ENCODE measurements at places on chromosomes 1 and 21.
A peak's percentile ranks its signal among the peaks of the same experiment; 100 is the strongest.

DNA sequence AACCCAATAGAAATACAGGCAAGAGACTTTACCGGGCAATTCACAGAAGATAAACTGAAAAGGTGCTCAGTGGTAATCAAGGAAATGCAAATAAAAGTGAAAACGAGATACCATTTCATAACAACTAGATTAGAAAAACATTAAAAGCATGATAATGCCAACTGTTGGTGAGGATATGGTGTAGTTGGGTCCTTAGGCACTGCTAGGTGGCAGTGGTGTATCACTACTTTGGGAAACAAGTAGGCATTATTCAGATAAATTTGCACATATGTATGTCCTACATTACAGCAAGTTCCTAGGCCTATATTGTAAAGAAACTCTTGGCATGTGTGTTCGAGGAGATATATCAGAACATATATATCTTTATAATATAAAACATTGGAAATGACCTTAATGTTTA lies 31.0 kb downstream of the AZIN2 start:
- no peak for DNase-seq

GRCh38 chr1:208150833-208151458 lies 93.2 kb downstream of the PLXNA2 start:
- DNase-seq: no peak

DNA sequence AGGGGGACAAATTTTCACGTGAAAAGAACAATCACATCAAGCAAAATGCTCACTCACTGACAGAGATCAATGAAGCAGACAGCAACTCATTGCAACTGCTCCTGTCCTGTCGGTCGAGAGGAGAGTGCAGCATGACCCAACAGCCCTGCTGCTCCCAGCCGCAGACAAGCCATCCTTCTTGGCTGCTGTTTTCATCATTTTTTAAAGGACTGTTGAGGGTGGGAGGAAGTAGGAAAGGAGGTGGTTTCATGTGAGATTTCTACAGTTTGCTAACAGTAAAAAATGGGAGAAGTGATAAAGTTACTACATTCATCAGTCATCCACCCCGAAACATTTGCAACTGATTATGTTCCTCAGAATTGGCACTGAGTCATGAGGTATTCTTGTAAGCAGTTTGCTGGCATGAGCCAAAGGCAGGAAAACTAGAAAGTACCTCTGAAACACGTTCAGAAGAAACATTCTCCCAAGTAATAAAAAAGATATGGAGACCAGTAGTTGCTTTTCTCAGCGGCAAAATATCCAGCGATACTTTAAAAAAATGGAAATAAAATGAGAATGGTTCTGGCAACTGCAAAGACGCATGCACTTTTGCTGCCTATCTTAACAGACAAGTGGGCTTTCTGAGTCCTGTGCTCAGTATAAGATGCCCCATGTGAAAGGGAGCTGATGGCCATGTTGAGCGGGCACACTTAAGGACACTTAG lies 72.0 kb upstream of the CLDN14 start:
- peak; percentile 91 for DNase-seq

DNA sequence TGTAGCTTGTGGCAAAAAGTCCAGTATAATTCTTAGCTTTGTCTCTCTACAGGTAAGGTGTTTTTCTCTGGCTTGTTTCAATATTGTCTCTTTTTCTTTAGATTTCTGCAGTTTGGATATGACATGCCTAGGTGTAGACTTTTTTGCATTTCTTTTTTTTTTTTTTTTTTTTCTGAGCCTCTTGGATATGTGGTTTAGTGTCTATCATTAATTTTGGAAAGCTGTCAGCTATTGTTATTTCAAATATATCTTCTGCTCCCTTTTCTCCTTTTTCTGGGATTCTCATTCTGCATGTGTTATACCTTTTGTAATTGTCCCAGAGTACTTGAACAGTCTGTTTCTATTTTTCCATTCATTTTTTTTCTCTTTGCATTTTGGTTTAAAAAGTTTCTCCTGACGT lies 243.2 kb downstream of the DSCAM start:
- no peak for DNase-seq

DNA sequence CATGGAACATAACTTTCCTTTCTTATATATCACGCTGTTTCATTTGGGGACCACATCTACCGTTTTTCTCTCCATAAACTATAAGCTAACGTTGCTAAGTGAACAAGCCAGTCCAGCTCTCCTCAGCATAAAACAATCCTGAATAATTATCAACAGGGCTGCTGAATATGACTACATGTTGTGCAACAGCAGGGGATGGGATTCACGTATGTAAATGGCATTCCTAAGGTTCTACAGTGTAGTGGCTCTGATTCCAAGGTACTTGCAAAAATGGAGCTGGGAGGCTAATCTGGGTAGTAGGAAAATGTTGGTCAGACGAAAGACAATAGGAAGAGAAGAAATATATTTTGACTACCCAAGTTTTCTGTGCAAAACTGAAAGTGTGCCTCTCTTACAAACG lies 262.8 kb downstream of the RWDD3 start:
- DNase-seq: no peak

DNA sequence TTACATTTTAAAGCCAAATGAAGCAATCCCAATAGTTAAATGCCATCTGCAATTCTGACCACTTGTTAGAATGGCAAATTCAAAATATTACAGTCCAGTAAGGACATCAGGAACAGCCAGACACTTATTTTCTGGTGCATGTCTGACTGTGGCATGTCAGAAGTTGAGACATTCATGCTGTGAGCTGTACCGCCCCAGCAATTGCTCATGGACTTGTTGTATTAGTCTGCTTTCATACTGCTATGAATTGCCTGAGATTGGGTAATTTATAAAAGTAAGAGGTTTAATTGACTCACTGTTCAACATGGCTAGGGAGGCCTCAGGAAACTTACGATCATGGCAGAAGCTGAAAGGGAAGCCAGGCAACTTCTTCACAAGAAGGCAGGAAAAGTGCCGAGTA lies 19.1 kb downstream of the DDAH1 start:
- no peak for DNase-seq

DNA sequence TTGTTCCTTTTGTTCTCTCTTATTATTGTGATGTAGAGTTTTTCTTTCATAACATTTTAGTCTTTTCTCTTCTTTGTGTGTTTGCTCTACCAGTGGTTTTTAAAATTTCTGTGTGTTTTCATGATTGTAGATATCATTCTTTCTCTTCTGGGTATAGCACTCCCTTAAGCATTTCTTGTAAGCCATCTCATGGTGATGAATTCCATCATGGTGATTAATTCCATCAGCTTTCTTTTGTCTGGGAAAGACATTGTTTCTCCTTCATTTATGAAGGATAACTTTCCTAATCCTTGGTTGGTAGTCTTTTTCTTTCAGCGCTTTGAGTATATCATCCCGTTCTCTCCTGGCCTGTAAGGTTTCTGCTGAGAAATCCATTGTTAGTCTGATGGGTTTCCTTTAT lies 22.7 kb downstream of the CD55 start:
- DNase-seq: no peak

DNA sequence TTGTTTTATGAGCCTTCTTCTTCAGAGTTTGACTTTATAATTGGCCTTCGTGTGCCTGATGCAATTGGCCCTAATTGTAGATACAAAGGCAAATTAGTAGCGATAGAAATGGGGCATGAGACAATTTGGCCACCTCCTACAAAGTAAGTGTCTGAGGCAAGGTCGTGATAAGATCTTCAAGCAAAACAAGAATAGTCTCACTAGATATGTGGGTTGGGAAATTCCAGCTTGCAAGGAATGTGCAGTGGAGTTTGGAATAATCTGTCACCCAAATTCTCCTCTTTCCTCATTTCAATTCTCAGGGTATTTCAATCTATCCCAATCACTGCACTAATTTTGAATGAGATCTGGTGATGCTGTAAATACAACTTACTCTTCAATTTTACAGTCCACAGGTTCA lies 11.4 kb upstream of the TSNAX start:
- no peak for DNase-seq

GRCh38 chr1:219058891-219059820 lies 114.5 kb upstream of the LYPLAL1 start:
- DNase-seq: no peak

GRCh38 chr1:7827126-7827955 lies 25.5 kb downstream of the UTS2 start:
- DNase-seq: no peak

DNA sequence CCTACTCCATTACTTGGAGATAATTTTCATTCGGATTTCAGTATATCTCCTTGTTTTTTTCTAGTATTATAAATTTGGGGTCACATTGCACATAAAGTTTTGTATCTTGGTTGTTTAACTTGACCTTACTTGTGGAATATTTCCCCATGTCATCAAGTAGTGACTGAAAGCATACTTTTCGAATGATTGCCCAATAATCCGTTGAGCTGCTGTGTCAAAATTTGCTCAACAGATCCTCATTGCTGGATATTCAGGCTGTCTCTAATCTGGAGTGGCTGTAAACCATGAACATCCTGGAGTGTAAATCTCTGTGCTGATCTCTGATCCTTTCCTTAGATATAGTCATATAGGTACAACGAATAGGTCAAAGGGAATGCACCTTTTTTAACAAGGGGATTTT lies 4.9 kb downstream of the NIPAL3 start:
- no peak for DNase-seq

DNA sequence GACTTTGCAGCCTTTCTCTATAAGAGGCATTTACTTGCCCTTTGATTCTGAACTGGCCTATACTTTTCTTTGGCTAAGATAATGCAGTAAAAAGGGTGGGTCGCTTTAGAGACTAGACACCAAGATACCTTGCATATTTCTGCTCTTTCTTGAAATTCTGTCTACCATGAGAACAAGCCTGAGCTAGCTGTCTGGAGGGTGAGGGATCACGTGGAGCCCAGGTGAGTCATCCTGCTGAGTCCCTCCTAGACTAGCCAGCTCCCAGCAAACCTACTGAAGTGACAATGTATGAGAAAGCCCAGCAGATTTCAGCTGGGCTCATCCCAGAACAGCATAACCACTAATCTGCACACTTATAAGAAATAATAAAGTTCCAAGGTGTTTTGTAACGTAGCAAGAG lies 408.0 kb upstream of the KAZN start:
- no peak for DNase-seq

- no peak for DNase-seq
Measured at GRCh38 chr1:51566260-51566659, 47.2 kb upstream of the EPS15 start.

GRCh38 chr1:223844787-223845036 lies 1.0 kb downstream of the TP53BP2 start:
- no peak for DNase-seq

GRCh38 chr1:107525145-107525544 lies 384.3 kb downstream of the NTNG1 start:
- DNase-seq: no peak

DNA sequence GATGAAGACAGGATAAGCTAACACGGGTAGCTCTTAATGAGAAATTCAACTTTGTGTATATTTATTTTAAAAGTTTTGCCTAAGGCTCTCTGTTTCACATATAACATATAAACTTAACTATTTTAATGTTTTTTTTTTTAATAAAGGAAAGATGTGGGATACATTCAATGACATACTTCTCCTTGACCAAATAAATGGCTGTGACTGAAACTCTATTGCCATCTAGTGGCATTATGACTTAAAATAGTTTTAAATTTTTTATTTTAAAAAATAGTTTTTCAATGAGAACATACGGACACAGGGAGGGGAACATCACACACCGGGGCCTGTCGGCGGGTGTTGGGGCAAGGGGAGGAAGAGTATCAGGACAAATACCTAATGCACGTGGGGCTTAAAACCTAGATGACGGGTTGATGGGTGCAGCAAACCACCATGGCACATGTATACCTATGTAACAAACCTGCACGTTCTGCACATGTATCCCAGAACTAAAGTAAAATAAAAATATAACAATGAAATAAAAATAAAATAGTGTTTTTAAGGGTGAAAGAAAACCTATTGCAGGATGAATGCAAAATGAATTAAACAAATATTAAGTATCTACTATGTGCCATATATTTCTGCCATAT lies 83.4 kb downstream of the LYST start:
- DNase-seq: peak; percentile 17

DNA sequence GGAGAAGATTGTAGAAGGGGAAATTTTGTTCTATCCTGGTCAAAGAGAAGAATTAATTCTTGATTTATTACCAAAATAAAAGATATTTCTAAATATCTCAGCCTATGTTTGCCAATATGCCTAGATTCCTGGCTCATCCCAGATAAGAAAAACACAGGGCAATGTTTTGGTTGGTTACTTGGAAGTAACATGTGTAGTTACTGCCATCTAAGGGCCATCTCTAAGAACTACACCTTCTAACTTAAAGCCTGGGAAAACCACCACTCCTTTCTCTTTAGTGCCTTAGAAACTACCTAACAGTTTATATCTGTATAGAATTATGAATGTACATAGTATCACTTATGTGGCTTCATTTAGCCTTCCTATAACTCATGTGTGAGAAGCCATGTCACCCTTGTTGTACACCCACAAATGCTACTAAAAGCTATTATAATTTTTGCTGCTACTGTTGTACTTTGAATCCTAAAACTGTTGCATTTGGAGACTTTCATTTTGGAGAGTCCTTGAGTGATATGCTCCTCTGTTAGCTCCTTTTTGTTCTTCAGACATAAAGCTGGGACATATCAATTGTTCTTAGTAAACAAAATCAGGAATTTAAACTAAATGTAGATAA lies 4.5 kb downstream of the AIM2 start:
- peak; percentile 51 for DNase-seq

DNA sequence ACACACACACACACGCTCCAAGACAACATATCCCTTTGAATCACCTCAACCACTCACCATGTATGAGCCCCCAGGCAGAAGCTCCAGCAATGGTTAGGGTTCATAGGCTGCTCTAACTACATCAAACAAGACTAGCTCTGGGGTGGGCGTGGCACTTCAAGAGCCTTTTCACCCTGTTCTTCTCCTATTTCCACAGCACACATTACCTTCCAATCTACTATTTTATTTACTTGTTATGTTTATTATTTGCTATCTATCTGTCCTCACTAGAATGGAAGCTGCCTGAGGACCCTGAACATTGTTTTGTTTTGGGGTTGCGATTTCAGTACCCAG lies 28.7 kb downstream of the TRABD2B start:
- no peak for DNase-seq

GRCh38 chr21:39863111-39863510 lies 4.1 kb upstream of the PCP4 start:
- no peak for DNase-seq

GRCh38 chr21:33125680-33126375 lies 55.9 kb downstream of the OLIG1 start:
- no peak for DNase-seq

DNA sequence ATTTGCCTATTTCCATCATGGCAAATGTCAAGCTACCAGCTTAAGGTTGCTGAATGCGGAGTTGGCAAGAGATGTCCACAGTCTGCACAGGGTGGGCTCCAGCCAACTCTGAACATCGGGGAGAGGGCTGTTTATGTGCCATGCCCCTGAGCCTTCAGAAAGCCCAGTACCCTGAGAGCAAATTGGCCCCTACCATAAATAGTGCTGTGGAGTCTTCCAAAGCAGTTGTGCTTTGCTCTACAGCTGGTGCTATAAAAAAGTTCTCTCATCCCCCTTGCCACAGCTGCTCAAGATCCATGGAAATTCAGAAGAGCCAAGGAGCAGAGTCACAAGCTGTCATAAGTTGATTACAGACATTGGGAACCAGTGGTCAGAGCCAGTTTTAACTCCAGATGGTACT lies 85.6 kb upstream of the CLDN14 start:
- DNase-seq: no peak
